Activated naive CD8-positive, alpha-beta T cell treated with anti-CD3 and anti-CD28 coated beads, Interleukin-2, amount 10 ng/mL, durations not matched to agents 7 days and 5 days (primary cell): ENCODE measurements at places on chromosomes 7 and 10. TPM values are rescaled to one million over a fixed set of nuclear protein-coding genes. Genes with fewer than 3 reads are reported as not detected.

TRIM50 gene
- total RNA-seq = not detected

DNA sequence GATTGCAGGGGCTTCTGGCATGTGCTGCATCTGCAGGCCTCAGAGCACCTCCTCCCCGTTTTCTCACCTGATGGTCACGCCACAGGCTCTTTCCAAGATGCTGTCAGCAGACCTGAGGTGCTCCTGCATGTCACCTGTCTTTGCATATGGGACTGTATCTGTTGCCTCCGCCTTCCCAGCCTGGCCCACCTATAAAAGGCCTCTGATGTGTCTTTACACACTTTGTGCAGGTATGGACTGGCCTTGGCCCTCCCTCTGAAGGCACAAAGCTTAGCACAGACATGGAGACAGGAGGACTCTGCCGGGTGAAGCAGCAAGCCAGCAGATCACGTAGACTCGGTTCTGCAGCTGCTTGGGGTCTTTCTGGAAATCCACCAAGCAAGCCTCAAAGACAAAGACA, 220.9 kb upstream of the PPP2R2D start:
- no peak for DNase-seq

DNA sequence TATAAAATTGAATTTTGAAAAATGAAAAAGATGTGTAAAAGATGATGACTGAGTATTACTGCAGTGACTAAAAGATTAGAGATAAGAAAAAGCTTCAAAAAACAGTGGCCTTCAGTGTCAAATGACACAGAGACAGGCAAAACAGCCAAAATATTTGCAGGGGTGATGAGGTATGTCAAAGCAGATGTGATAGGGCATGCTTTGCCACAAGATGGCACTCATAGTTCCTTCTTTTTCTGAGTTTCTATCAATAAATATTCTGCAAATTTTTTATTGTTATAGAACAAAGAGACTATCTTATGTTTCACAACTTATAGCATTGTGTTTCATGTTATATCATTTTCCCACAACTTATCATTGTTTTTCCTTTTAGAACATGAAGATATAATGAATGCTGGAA, 344.1 kb upstream of the HPS1 start:
- DNase-seq = no peak

DNA sequence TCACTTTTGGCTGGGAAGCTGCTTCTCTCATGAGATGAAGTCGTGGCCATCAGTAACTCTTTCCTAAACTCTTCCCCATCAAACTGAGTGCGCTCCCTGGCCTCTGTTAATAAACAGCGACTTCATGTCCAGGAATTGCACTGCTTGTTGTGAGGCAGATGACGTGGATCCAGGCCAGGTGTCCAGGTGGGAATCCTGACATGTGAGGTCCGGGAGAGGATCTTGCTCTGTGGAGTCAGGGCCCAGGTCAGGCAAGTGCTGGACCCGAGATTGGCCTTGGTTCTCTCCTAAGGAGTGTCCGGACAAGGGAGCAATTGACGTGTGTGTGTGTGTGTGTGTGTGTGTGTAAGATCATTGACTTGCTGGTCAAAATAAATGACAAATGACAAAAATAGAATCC, 362.7 kb downstream of the GLRX3 start:
- DNase-seq = no peak

C10orf53 gene
- not detected for total RNA-seq

DNA sequence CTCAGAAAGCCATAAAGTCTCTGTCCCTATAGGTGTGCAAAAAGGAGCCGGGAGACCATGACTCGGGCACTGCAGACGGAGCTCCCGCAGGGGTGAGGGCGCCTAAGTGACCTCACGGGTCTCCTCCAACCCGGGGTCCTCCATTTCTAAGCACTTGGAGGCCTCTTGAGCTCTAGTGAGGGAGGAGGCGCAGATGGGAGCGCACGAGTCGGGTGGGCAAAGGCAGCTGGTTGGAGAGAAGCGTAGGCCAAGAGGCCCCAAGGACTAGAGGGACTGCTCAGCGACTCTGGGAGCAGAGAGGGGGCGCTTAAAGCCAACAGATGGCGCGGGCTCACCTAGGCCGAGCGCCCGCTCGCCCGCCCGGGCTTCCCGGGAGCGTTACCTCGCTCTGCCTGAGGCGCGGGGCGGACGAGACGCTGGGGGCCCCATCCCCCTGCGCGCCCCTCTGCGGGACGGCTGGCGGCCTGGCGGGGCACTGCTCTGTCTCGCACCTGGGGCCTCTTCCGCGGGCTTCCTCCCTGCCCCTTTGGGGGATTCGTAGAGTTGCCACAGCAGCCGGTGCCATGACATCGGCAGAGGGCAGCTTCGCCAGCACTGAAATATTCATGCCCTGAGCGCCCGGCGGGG, 523 bp upstream of the CDH23 start:
- peak; percentile 56 for DNase-seq

DNA sequence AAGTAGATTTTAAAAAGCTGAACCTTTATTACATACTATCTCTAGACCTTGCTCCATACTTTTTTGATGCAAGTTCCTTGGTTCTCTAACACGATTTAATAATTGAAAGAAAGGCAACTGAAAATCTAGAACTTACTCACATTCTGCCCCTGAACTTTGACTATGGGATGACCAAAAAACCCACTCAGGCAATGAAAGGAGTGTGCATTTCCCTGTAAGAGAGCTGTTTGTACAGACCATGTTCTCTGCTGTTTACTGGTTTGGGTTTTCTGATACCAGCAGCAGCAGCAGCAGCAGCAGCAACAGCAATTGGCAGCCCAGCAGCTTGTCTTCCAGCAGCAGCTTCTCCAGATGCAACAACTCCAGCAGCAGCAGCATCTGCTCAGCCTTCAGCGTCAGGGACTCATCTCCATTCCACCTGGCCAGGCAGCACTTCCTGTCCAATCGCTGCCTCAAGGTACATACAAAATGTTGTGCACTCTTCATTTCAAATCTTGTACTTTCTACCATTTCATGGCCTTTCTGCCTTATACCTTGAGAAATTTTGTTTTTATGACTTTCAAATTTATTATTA, 216.7 kb downstream of the FOXP2 start:
- DNase-seq = no peak

ZNF273 gene
- total RNA-seq = 10.9 TPM

SFRP5 gene
- 0.23 TPM for total RNA-seq

DNA sequence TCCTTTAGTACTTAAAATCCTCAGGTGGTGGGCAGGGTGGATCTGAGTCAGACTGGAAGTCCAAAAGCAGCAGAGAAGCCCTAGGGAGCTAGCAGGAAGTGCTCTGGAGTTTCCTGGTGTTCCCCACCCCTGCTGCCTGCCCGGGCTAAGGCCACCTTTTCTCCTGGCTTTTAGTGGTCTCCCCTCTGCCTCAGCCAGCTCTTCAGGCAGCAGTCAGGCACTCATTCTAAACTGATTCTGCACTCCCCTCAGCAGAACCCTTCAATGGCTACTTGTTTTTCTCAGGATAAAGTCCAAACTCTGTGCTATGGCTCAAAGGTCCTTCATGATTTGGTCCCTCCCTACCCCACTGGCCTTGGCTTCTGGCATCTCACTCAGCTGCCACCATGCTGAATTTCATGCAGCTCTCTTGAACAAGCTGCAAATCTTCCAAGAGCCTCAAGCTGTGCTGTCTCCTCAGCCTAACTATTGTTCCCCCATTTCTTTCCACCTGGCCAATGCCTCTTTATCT, 28.9 kb upstream of the DNMBP start:
- DNase-seq = no peak

DNA sequence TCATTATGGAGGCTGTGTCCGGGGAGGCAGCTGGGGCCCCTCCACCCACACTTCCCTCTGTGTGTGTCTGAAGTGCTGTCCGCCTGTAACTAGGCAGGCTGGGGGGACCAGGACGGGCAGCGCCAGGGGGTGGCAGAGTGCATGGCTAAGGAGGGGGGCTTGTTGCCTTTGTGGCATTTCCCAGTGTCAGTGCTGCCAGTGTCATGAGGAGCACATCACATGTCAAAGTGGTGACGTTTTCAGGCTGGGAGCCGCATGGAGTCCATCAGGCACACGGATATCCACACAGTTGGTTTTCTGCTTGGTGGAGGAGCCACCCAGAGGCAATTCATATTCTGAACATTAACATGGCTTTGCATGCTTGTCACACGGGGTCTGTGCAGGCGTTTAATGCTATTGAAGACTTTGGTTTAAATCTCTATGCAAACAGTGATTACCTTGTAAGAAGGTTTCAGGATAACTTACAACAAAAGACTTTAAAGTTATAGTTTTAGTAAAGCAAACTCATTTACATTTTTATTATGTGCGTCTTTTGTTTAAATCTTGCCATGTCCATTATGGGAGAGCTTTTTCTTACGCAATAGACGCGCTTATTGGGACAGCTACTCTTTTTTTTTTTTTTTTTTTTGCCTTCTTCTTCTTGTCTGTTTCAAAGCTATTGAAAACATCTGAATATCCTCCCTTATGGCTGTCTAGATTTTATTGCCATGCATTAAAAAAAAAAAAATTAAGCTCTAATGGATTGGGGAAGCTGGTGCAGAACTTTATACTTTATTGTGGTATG, 52.9 kb downstream of the C10orf67 start:
- DNase-seq = no peak

- DNase-seq = no peak
Observed at GRCh38 chr10:75663947-75664664, 232.7 kb downstream of the LRMDA start.

PIK3CG gene
- 54.1 TPM for total RNA-seq

DNA sequence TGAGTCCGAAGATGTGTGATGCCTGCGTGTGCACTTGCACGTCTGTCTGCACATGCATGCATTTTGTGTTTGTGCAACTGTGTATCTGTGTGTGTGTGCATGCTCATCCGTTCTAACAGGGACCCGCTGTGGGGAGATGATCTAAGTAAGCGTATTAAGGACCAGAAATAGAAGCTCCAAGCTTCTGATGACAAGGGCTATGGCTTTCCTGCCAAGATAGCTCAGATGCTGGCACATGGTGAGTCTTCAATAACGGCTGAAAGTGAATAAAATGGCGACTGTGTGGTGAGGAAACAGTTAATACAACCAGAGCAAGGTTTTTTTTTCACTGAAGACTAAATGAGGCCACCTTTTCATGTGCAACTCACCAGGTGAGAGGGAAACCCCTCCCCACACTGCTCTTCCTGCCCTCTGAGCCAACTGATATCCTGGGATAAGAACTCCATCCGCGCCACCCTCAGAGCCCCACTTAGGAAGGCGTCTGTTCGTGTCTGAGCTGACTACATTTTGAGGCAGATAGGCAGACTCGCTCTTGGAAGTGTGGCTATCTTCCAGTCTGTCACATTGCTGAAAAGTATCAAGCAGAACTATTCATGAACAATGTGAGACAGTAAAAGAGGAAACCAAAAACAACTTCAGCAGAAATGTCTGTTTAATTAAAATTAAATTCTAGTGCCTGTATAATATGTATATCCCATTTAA, 47.4 kb upstream of the TCERG1L start:
- no peak for DNase-seq

DNA sequence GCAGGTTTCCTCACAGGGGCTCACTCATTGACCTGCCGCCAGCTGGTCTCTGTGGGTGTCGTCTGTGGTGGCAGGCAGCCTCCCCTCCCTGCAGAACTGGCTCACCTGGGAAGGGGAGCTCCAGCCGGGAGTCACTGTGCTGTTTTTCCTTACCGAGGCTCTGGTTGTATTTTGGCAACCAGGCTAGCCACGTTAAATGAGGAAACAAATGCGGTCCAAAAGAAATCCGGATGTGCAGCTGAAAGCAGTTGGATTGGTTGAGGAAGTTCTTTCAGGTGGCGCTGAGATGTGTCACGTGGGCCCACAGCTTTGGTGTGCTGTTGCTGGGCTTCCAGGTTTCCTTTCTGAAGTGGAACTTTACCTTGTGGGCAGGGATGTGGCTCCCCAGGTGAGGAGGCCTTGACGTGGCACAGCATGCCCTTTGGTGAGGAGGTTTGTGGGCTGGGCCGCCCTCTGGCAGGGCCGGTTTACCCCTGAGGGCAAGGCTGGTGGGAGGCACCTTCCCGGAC, 14.2 kb downstream of the MTURN start:
- peak; percentile 56 for DNase-seq

DNA sequence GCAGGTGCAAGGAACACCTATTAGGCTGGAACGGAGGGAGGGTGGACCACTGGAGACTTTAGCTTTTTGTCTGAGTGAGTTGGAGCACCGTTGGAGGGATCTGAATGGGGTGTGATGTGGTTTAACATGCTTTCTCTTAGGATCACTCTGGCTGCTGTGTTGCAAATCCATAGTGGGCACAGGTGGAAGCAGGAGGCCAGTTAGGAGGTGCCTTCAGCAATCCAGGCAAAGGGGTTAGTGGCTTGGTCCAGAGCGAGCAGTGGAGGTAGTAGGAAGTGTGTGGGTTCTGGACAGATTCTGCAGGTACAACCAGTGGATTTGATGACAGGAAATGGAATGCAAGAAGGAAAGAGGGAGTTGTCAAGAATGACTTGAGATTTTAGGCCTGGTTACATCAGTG, 95.0 kb downstream of the MMRN2 start:
- no peak for DNase-seq

- DNase-seq = no peak
Observed at GRCh38 chr10:97876402-97876801, 26.8 kb downstream of the GOLGA7B start.

- no peak for DNase-seq
Observed at GRCh38 chr10:50293513-50294313, 42.4 kb upstream of the ASAH2 start.

DNA sequence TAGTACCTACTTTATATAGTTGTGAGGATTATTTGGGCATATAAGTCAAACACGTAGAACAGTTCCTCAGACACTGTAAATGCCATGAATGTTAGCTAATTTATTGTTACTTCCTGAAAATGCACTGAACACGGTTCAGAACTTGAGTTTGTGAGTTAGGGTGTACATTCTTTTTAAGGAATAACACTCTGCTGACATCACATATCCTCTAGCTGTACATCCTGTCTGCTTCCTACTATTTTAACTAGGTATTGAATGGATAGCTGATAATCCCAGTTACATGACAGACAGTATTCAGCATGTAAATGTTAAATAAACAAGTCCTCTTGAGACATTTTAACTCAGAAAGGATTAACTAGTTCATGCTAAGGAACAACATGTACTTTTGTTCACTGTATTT, 16.0 kb downstream of the SAMD8 start:
- DNase-seq = no peak

RSBN1L gene
- 30.2 TPM for total RNA-seq

BLNK gene
- 0.43 TPM for total RNA-seq

GRCh38 chr10:29691564-29692072, 56.8 kb upstream of the SVIL start:
- no peak for DNase-seq

DNA sequence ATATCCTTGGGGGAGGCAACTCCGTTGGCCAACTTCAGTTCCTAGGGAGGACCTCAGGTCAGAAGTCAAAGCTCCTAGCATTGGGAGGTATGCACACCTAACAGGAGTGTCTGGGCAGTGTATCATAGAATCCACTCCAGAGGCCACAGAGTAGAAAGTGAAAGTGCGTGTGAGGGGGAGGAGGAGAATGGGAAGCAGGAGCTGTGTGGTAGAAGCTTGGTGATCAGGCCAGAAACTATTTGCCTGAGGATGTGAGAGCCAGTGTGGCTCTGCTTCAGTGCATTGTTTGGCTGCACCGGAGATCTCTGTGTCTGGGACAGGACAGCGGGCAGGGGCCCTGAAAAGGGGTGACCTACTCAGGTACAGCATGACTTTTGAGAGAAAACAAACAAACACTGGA, 557.4 kb upstream of the VSTM2A start:
- DNase-seq = no peak
